ENCODE measurements at places on chromosomes 7 and 10. TPM values are rescaled to one million over a fixed set of nuclear protein-coding genes. Genes with fewer than 3 reads are reported as not detected.
A peak's percentile ranks its signal among the peaks of the same experiment; 100 is the strongest.

DNA sequence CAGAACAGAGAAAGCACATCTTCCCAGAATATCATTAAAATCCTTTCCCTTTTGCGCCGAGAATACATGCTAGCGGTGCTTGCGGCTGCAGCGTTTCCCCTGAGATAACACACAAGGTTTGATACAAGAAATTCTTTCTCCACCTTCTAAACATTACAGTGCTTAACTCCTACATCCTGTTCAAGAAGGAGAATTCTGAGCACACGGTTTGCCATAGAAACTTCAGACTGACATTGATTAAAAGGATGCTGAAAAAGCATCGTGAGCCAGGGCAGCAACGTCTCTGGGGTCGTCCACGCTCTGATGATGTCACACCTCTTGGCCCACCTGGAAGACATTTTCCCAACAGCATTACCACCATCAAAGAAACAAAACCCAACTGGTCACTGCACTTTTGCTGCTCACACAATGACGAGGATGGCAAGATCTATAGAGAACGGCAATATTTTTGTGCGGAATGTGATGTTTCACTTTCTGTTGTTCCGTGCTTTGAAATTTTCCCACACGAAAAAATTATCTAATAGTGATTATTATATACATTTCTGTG is 27.0 kb upstream of the PRSS1 start:
- DNase-seq = no peak

DNA sequence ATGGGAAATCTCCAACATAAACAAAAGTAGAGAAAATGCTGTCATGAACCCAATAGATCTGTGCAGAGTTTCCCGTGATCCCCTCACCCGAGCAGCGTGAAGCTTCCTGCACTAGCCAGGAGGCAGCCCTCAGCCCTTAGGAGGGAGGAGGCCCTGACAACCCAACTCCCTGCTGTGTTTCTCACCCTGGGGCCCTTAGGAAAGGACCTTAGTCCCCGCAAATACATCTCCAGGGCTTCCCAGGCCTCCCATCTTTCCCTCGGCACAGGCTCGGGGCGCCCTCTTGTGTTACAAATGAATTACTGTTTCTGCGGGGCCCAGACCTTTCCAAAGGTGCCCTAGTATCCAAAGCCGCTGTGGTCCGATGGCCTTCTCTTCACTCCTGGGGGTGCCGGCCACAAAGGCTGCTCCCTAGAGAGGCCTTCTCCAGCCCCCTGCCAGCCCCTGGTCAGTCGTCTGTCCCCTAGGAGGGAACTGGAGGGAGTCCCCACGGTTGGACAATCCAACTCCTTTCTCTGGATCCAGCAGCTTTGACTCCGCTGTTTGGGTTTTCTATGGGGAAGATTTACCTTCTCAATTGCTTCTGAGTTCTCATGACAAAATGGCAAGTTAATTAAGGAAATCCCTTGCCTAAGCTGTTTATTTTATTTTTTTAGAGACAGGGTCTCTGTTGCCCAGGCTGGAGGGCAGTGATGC is 49.9 kb upstream of the SH2B2 start:
- no peak for DNase-seq

CD36 gene
- 115 TPM for total RNA-seq

DNA sequence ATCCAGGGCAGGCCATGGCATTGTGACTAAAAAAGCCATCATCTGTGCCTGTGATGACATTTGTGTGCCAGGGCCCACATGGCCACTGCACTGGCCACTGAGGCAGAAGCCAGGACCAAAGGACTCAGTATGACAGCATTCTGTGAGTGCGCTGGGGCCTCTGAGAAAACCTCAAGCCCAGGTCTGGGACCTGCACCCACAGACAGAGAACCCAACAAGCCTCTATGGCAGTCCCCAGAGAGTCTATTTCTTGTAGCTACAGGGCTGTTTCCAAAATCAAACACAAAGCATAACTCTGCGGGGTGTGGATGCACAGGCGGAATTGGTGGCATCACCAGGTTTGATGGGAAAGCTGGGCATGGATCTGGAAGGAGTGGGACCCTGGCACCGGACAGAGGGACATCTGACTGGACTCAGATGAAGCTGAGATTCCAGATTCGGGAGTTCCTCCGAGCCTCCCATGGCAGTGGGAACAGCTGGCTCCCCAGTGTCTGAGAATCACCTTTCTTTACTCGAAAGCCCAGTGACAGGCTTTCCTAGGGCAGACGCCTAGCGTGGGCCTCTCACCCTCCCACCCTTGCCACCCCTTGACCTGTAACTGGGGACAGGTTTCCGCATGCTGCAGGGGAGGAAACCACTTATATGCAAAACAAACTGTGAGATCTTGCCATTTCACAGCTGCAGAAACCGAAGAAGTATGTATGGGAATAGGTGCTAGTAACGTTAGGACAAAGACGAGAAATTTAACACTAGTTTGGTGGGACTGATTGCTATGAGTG is 70.6 kb upstream of the RHEB start:
- no peak for DNase-seq

- no peak for DNase-seq
Measured at GRCh38 chr10:4162571-4163286, 377.7 kb upstream of the KLF6 start.

GRCh38 chr7:94240902-94241301 is 153.8 kb upstream of the COL1A2 start:
- DNase-seq = no peak

DNA sequence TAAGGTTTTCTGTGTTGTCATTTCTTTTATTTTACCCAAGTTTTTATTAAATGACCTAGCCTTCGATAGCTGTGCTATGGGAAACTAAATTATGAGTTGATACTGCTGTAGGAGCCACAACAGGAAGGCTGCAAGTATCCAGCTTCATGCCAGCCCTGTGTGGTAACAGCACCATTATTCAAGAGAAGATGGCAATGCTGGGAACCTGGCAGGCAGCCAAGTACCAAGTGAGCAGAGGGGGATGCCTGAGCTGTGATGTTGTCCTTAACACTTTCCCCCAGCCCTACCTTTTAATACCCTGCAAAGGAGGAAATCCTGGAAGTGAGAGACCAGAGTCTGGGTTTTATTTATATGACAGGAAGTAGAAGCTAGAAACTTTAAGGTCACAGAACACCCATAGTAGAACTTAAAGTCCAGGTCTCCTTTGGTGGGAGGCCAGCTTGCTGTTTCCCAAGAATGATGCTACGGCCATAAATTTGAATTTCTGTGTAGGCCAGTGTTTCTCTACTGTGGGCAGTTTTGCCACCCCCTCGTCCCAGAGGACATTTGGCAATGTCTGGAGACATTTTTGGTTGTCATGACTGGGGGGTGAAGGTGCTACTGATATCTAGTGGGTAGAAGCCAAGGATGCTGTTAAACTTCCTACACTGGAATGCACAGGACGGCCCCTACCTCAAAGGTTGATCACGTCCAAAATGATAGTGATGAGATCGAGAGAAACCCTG is 9.2 kb upstream of the ATXN7L1 start:
- no peak for DNase-seq

DNA sequence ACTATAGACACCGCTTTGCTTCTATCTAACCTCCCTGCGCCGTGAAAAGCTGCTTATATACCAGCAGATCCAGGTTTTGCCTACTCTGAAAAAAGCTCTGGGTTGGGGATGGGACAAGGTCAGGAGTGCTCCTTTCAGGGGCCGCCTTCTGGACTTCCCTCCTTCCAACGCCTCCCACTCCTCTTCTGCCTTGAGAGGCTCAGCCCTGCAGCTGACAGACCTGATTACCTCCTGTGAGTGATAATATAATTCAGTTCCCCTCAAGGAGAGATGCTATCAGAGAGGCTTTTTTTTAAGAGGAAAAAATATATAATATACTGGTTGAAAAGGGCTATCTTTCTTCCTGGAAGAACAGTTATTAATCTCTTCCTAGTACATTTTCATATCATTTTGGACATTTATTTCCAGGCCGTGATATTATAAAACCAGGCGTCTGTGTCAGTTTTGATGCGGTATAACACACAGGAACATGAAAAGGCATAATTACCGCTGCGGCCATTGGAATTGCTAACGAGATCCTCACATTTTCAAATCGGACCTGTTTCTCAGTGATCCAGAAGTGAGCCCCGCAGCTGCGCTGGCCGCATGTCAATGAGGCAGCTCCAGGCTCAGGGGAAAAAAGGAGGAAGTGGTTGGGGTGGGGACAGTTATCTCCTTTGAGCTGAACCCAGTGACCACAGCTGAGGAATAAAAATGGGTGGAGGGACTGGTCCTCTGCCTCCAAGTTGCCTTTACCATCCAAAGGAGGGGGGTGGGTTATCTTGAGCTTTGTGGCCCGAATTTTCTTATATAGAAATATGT is 457.1 kb downstream of the TYW1 start:
- no peak for DNase-seq

DNA sequence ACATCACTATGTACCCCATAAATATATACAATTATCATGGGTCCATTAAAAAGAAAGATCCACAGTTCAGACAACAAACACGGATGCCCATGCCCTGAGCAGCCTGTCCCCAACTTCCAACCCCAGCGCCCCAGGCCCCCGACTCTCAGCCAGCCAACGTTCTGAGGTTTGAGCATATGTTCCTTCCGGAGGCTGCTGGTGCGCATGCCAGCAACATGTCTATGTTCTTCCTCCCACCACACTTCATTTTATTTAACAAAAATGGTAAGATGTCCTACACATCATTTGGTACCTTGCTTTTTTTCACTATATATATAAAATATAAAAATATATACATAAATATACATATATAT is 250.9 kb downstream of the MAD1L1 start:
- peak; percentile 42 for DNase-seq

TMEM243 gene
- 108 TPM for total RNA-seq

DNA sequence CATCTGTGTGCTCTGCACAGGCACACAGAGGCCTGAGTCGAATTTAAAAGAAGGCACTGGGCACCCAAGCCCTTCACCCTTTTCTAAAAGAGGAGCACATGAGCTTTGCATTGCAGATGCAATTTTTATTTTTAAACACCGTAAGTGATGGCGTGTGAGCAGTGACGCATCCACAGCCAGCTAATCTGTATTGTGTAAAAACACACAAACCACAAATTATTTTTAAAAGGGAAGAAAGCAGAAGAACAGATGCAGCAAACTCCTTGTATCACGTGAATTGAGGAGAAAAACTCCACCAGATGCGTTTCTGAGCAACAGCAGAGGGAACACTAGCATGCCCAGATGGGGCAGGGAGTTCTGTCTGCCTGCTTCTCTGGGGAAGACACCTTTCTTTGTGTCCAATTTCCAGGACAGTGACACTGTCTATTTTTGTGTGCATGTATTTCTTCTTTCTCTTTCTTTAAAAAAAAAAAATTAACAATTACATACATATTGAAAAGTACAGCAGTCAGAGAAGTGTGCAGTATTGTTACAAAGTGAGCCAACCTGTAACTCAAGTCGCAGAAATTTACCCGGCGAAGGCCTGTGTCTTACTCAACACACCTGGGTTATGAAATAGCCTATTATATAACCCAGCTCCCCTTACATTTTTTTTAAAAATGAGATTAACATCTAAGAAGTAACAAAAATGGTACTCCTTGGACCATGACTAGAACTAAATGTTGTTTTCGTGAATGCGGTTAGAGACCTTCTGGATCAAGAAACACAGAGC is 39.2 kb downstream of the EEPD1 start:
- DNase-seq = no peak

- peak; percentile 61 for DNase-seq
Measured at GRCh38 chr10:129766611-129767550, 197.2 kb downstream of the EBF3 start.

DNA sequence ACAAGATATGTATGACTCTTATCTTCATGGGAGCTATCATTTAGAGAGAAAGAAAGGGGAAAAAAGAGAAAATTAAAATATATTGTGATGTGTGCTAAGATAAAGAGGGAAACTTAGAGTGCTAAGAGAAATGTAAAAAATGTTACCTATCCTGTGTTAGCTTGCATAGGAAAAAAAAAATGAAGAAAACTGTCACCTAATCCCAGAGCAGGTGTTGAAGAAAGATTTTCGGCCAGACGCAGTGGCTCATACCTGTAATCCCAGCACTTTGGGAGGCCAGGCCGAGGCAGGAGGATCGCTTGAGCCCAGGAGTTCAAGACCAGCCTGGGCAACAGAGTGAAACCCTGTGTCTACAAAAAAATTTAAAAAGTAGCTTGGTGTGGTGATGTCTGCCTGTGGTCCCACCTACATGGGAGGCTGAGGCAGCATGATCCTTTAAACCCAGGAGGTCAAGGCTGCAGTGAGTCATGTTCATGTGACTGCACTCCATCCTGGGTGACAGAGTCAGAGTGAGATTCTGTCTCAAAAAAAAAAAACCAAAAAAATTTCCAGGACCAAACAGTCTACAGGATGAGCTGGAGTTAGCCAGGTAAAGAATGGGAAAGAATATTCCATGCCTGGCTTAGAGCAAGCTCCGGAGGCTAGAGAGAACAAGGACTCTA is 2.4 kb upstream of the MKLN1 start:
- DNase-seq = no peak

- DNase-seq = peak; percentile 69
Measured at GRCh38 chr7:37342688-37343471, 105.8 kb downstream of the ELMO1 start.

SGCE gene
- 74.1 TPM for total RNA-seq

CALHM2 gene
- total RNA-seq = 29.4 TPM

AKR1C8 gene
- 0.55 TPM for total RNA-seq

- DNase-seq = no peak
Measured at GRCh38 chr7:138944592-138944991, 36.6 kb downstream of the KIAA1549 start.

GRCh38 chr10:77494756-77495541 is 142.7 kb downstream of the KCNMA1 start:
- DNase-seq = no peak

DNA sequence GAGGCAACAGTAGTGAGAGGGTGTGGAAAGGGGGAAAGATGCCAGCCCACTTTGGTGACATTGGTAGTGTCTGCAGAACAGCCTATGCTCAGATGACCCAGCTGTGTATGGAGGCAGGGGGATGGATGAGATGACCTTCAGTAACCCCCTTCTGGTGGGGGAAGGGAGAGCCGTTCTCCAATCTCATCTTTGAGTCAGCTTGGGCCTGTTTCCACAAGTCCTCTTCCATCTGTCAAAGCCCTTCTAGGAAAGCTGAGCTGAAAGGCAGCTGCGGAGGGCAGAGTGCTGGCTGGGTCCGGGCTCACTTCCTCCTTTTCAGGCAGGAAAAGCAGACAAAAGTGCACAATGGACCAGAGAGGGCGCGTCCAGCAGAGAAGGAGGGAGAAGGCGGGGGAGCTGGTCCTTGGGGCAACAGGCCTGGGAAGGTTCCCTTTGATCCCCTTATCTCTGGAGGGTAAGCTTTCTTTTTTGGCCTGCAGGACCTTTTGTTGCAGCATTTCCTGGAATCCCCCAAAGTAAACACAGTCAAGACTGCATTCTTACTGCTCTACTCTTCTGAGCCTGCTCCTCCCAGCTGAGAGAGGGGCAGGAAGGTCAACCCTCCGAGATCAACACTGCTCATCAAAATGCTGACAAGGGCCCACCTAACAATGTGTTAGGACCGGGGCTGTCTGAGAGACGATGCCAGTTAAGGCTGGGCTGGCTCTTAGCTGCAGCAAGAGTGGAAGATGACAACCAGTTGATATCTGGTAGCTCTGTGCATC is 1.2 kb upstream of the LRMDA start:
- peak; percentile 83 for DNase-seq

DNA sequence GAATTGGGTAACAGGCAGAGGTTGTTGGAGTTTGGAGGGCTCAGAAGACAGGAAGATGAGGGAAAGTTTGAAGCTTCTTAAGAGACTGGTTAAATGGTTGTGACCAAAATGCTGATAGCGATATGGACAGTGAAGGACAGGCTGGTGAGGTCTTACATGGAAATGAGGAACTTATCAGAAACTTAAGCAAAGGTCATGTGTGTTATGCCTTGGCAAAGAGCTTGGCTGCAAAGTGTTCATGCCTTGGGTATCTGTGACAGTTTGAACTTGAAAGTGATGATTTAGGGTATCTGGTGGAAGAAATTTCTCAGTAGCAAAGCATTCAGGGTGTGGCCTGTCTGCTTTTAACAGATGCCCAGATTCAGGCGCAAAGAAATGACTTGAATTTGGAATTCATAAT is 64.5 kb upstream of the EEPD1 start:
- DNase-seq = no peak
